ENCODE measurements at places on chromosomes 5 and 9. TPM values are rescaled to one million over a fixed set of nuclear protein-coding genes. Genes with fewer than 3 reads are reported as not detected.
A peak's percentile ranks its signal among the peaks of the same experiment; 100 is the strongest.

The MYORG gene
- total RNA-seq = 8.1 TPM

The CDH9 gene
- total RNA-seq = not detected

The GABRA6 gene
- not detected for total RNA-seq

The RBM22 gene
- total RNA-seq = 26.9 TPM

DNA sequence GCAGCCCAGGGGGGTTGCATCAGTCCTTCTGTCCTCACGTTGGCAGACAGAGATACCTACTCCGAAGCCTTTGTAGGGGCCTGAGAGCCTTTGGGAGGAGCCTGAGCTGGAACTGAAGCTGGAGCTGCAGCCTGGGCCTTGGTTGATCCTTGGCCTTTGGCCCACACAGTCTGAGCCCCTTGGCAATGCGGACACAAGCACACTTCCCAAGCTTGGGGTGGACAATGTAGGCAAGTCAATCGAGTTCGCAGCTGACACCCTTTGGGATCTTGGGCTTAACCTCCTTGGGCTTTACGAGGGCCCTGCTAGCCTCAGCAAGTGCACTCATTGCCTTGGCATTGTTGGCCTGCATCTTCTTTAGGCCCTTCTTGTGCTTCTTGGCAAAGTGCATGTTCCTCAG lies 5.9 kb downstream of the CSNK1A1 start:
- DNase-seq = no peak

- DNase-seq = no peak
Measured at GRCh38 chr9:86731511-86732063, 215.7 kb downstream of the GAS1 start.

- DNase-seq = no peak
Measured at GRCh38 chr5:95284572-95285408, at the start of gene MCTP1. Gene MCTP1 (minus strand): TSS chr5:95285094.

- DNase-seq = peak; percentile 63
Measured at GRCh38 chr5:81924442-81924841, 47.4 kb upstream of the ATG10 start.

DNA sequence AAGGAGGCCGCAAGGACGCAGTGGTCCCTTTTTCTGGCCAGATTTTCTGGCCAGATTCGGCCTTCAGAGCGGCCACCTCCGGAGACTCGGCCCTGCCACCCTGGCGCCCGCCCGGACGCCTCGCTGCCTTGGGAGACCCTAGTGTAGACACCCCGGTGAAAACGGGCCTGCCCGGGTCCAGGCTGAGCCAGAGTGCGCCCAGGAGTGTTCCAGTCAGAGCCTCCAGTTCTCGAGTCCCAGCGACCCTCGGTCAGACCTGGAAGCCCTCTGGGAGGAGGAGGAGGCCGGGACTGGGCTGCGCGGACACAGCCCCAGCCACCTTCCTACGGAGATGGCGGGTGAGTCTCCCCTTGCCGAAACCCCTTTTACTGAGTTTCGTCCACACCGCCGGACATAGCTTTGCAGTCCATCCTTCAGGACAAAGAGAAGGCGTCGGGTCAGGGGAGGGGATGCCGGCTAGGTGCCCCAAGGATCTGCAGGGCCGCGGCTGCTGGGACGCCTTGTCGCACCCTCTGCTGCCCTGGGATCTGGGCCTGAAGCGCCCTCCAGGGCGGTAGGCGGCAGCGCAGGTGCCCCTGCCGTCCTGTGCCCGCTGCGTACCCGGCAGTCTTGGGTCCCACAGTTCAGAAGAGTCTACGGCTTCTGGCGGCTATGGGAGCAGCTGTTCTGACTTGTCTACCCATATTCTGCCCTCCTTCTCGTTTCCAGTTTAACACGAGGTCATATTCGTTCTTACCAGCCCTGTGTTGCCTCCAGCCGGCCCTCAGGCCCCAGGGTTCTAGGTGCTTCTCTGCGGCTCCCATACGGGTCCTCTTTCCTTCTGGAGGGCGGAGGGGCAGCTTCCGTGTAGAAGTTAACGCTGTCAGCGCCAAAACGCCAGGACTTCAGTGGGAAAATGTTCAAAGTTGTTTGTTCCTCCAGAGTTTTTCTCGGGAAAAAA lies 1771.7 kb upstream of the CDH9 start:
- peak; percentile 32 for DNase-seq

GRCh38 chr5:158875272-158875679 lies 224.4 kb downstream of the EBF1 start:
- DNase-seq = no peak

GRCh38 chr5:121151534-121151933 lies 687.4 kb downstream of the PRR16 start:
- no peak for DNase-seq

GRCh38 chr5:10538789-10539686 lies 24.8 kb upstream of the ANKRD33B start:
- no peak for DNase-seq

GRCh38 chr9:127870887-127871286 lies 6.6 kb downstream of the AK1 start:
- DNase-seq = no peak

DNA sequence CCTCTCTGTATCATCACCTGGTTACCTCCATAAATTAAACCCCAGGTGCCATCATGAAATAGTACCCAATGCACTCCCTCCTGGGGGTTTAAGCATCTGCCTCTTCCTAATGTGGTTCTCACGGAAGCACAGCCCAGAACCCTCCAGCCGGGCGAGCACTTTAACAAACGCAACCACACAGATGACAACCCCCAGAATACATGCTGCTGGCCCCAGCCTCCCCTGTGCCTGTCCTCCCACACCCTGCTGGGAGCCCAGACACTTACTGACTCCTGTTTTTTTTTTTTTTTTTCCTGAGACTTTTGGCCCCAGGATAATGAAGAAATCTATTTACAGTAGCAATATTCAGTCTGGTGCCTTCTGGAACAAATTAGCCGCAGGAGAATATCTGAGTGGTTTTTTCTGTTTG lies 50.0 kb upstream of the COL5A1 start:
- peak; percentile 36 for DNase-seq

- no peak for DNase-seq
Measured at GRCh38 chr5:86981898-86982297, 285.8 kb upstream of the RASA1 start.
